ENCODE measurements at places on chromosomes 2 and 18. TPM values are rescaled to one million over a fixed set of nuclear protein-coding genes. Genes with fewer than 3 reads are reported as not detected.

Gene QPCT
- 2.1 TPM for total RNA-seq

DNA sequence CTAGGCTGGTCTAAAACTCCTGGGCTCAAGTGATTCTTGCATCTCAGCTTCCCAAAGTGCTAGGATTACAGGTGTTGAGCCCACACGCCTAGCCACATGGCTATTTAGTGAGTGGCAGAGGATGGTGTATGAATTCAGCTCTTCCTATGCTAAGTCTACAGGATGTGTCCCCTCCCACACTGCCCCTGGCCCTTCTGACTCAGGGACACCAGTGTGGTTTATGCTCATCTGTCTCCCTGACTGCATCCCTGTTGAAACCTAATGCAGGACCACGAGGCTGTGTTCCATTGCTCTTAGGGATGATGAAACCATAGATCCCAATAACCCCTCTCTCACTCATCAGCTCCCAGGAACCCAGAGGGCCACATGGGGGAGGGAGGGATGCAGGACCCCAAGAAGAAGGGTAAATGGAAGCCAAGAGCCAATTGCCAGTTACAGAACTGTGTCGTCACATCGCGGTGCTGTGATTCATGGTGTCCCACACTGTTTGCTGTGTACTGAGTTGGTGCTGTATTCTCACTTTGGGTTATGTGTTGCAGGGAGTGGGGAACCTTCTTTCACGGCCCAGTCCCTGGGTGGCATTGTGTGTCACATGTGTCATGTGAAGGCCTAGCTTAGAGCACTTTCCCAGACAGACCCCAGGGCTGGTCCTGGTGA, 102.9 kb upstream of the HAAO start:
- no peak for DNase-seq

GRCh38 chr2:85560812-85561279, 447 bp downstream of the GGCX start:
- DNase-seq: no peak

- DNase-seq: peak; percentile 68
These were observed at the start of gene CHN1 for GRCh38 chr2:175004980-175005732. TSS of gene CHN1 (minus strand) at chr2:175005381. CDS start at chr2:175004912, 469 bp downstream.

DNA sequence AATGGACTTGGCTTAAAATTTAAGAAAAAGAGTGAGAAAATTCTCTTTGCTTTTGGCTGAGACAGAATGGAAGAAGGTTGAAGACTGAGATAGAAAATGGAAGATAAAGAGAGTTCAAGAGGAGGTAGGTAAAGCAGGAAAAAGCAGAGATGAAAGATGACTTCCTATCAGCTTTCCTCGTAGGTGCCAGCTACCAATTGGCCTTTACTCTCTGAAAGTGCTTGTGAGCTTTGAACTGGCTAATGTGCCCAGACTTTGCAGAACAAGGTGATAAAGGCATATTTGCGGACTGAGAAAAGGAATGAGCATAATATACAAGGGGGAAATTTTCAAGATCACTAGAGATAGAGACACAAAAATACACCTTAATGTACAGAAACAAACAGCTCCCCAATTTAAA, 54.7 kb upstream of the UBE2E3 start:
- DNase-seq: no peak

Measured in B cell (primary cell).